ENCODE measurements at places on chromosomes 4 and X. TPM values are rescaled to one million over a fixed set of nuclear protein-coding genes. Genes with fewer than 3 reads are reported as not detected.

DNA sequence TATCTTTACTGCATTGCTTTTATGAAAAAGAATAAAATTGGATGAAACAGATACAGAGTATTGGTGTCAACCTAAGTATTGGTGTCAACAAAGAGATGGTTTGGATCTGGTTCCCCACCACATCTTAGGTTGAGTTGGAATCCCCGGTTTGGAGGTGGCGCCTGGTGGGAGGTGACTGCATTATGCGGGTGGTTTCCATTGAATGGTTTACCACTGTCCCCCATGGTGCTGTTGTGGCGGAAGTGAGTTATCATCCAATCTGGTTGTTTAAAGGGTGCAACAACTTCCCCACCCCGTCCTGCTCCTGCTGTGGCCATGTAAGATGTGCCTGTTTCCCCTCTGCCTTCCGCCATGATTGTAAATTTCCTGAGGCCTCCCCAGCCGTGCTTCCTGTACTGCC, 52.8 kb upstream of the CD99 start:
- no peak for DNase-seq

DNA sequence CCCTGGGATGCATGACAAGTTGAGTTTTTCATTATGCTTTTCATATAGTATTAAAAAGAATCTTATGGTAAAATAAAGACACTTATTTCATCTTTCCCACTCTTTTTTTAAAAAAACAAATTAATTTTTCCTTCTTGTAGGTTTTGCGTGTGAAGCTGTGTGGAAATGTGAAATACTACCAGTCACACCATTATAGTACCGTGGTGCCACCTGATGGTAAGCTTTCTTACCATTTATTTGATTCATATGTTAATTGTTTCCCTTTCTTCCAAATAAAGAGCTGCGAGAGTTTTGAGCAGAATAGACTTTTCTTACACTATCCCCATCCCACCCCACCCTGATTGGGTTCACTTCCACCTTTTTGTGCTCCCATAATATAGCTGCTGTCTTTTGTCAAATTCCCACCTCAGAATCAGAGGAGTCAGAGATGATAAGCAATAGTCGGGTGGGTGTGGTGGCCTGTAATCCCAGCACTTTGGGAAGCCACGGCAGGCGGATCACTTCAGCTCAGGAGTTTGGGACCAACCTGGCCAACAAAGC, 44.3 kb downstream of the CASP6 start:
- no peak for DNase-seq

CD99 gene
- total RNA-seq = 215 TPM

- DNase-seq = no peak
Observed at GRCh38 chr4:39713691-39714090, 15.8 kb downstream of the UBE2K start.

GBA3 gene
- 0.63 TPM for total RNA-seq

- no peak for DNase-seq
Observed at GRCh38 chrX:106932492-106932923, 12.3 kb downstream of the CLDN2 start.

DNA sequence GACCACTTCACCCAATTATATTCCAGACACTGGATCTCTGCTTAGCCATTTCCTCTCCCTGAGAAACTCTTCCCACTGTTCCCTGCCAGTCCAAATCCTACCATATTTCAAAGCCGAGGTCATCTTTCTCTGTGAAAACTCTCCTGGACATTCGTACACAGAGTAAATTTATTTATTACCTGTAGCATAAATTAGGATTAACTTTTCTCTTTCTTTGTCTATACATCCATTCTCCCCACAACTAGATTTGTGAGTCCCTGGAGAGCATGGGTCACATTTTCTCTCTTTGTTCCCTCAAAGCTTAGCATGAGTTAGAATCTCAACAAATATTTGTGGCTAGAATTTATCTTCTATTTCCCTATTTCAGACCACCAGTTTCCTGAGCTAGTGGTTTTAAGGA, 27.8 kb upstream of the SMIM10 start:
- DNase-seq = no peak

UGT8 gene
- total RNA-seq = 11.6 TPM

DNA sequence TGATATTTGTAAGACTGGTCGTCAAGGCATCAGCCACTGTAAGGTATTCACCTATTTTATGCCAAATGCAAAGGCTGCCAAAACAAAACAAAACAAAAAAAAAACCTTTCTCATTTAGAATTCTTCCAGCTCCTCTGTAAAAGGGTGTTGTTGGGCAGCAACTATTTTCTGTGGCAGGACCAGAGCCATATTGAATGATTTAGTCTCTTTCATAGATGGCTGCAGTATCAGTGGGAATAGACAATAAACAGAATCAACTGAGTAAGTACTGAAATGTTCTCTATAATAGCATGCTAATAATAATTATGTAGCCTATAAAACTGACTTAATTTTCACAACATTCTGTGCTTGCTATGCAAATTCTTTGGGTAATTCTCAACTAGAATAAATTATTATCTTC, 389.7 kb upstream of the PABPC4L start:
- no peak for DNase-seq

ESX1 gene
- total RNA-seq = not detected

DNA sequence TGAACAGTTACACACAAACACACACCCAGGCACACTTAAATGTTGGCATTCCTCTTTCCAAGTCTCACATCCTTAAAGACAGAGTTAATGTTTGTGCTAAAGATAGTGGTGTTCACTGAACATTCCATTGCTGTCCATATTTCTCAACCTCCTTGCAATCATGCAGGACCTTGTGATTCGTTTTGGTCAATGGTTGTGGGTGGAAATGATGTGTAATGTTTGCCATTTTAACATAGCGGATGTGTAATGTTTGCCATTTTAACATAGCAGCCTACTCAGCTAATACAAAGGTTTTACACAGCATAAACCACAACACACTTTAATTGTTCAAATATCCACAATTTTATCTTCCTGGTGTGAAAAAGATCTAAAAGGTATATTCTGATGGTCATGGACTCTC, 93.9 kb downstream of the CEP44 start:
- no peak for DNase-seq

- no peak for DNase-seq
Observed at GRCh38 chr4:36508394-36508793, 227.0 kb downstream of the DTHD1 start.

DNA sequence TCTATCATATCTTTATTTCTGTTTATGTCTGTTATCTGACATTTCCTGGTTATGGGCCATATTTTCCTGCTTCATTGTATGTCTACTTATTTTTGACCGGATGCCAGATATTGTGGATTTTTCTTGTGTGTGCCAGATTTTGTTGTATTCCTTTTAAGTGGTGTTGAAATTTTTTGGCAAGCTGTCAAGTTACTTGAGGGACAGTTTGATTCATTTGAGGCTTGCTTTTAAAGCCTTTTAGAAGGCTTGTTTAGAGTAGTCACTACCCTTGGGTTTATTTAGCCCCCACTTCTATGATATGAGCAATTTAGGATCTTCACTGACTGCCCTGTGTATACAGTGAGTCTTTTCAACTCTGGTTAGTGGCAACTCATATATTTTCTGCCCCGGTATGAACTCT, 29.2 kb upstream of the NPY2R start:
- DNase-seq = no peak

KCND1 gene
- total RNA-seq = 0.51 TPM

TEX13D gene
- total RNA-seq = not detected

GRCh38 chr4:184819786-184820185, 6.0 kb downstream of the ACSL1 start:
- DNase-seq = no peak

DNA sequence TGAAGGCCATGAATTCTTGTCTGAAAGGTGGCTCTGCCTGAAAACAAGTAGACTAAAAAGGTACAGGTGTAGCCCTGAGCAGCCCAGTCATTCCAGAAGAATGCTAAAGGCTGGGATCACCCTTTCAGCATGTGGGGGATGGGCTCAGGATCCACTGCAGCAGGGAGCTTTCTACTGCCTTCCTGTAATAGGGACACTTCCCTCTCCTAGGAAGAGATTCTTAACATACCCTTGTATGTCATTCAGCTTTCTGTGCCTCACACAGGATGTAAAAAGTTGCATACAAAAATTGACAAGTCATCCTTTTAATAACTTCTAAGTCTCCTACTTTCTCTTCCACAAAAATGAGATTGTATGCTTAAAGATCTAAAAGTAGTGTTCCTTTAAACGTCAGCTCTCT, 123.3 kb downstream of the ZNF518B start:
- DNase-seq = no peak

All from epithelial cell of proximal tubule (primary cell).